Tibial nerve (tissue), 4 donors: ENCODE measurements at places on chromosomes 4 and X.
A peak's percentile ranks its signal among the peaks of the same experiment; 100 is the strongest.

- peak overlapping the region; percentile 15 for H3K4me3 ChIP-seq
- H3K4me1 ChIP-seq, result peaks cover 97% of the 10 kb centered on the region
- no peak for DNase-seq
- no peaks in the 10 kb centered on the region for H3K27me3 ChIP-seq
- peaks cover 3% of the 10 kb centered on the region for H3K36me3 ChIP-seq
Observed at GRCh38 chr4:2798399-2799223, 5.7 kb downstream of the SH3BP2 start.

- H3K27ac ChIP-seq, result no peak overlapping the region
- no peaks in the 10 kb centered on the region for H3K27me3 ChIP-seq
- no peaks in the 10 kb centered on the region for H3K36me3 ChIP-seq
- DNase-seq, result no peak
- H3K4me1 ChIP-seq, result peaks cover 16% of the 10 kb centered on the region
- H3K4me3 ChIP-seq, result no peak overlapping the region
Observed at GRCh38 chr4:38151873-38152272, 191.7 kb downstream of the PTTG2 start.

DNA sequence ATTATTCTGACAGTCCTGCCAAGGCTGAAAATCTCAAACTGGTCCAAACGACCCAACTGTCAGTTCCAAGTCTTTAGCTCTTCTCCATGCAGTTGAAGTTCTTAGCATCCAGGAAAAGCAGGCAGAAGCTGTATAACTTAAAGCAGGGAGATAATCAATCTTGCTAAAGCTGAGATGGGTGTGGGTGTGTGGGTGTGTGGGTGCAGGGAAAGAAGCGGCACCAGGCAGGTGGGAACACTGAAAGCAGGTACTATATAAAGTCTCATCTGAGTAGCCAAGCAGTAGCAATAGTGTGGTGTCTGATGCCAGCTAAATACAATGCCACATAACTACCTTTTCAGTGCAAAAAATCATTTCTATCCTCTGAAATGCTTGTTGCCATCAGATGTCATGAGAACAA, 69.7 kb upstream of the EGFL6 start:
- no peak overlapping the region for H3K27ac ChIP-seq
- no peaks in the 10 kb centered on the region for H3K4me1 ChIP-seq
- H3K4me3 ChIP-seq, result no peak overlapping the region
- no peaks in the 10 kb centered on the region for H3K36me3 ChIP-seq
- DNase-seq, result no peak
- peaks cover 4% of the 10 kb centered on the region for H3K27me3 ChIP-seq

GRCh38 chr4:119025916-119026661, 109.5 kb upstream of the MYOZ2 start:
- peak overlapping the region; percentile 20 for H3K4me3 ChIP-seq
- H3K4me1 ChIP-seq, result no peaks in the 10 kb centered on the region
- H3K27me3 ChIP-seq, result no peaks in the 10 kb centered on the region
- H3K27ac ChIP-seq, result peak overlapping the region; percentile 88
- DNase-seq, result no peak

DNA sequence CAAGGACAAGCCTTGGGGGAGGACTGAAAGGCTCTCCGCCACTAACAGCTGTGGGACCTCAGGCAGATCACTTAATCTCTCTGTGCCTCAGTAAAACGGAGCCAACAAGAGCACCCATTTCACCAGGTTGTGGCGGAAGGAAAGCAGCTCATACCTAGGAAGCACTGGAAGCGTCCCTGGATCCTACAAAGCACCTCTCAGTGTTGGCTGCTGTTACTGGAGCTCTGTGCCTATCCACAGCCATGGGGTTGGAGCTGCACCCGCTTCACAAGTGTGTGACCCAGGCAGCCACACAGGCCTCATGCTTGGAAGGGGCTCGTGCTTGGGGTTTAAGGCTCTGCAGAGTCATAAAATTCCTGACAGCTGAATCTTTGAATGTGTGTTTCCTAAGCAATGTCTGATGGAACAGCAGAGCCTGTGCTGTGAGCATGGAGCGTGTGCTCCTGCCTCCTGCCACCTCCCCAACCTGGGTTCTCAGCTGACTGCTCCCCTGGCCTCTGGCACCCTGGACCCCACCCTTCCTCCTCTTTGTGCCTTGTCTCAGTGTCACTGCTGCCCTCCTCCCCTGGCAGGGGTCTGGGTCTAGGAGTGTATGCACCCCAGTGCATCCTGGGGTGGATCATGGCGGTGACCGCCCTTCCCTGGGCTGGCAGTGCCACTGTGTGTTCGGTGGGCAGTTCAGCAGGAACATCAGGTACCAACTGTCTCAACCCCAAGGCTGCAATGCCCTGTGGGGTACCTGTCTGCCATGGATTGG, 14.4 kb upstream of the MAN2B2 start:
- H3K36me3 ChIP-seq, result no peaks in the 10 kb centered on the region
- H3K27me3 ChIP-seq, result peaks cover 93% of the 10 kb centered on the region
- DNase-seq, result no peak
- no peak overlapping the region for H3K4me3 ChIP-seq

- H3K36me3 ChIP-seq, result no peaks in the 10 kb centered on the region
- H3K4me3 ChIP-seq, result no peak overlapping the region
- H3K27me3 ChIP-seq, result no peaks in the 10 kb centered on the region
Observed at GRCh38 chr4:137090951-137091350, 441.3 kb downstream of the PCDH18 start.

DNA sequence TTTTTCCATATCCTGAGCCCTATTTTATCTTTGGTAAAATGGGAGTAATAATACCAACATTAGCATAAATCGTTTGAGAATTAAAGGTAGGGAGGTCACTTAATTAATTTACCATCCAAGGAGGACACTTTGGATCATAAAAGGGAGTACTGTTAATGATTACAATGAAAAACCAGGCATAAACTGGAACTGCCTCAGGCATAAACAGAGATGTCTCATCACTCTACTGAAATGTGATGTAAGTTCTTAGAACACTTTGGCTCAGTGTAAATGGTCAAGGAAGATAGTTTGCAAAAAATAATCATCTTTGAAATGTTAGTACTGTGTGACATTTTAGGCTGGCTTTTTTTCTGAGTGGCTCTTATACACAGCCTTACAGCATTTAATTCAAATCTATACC, 268.7 kb downstream of the SLC39A8 start:
- H3K4me3 ChIP-seq, result no peak overlapping the region
- H3K27ac ChIP-seq, result no peak overlapping the region
- no peak for DNase-seq
- no peaks in the 10 kb centered on the region for H3K4me1 ChIP-seq
- no peaks in the 10 kb centered on the region for H3K36me3 ChIP-seq

- no peak overlapping the region for H3K27ac ChIP-seq
- H3K36me3 ChIP-seq, result no peaks in the 10 kb centered on the region
- H3K27me3 ChIP-seq, result no peaks in the 10 kb centered on the region
- no peak overlapping the region for H3K4me3 ChIP-seq
- no peaks in the 10 kb centered on the region for H3K4me1 ChIP-seq
Observed at GRCh38 chr4:86919561-86920223, 15.1 kb upstream of the AFF1 start.

GRCh38 chrX:54194982-54195588, 12.0 kb upstream of the FAM120C start:
- no peaks in the 10 kb centered on the region for H3K4me1 ChIP-seq
- DNase-seq, result no peak
- H3K36me3 ChIP-seq, result no peaks in the 10 kb centered on the region
- H3K4me3 ChIP-seq, result no peak overlapping the region

GRCh38 chrX:130186651-130187050, 14.9 kb downstream of the RAB33A start:
- H3K27me3 ChIP-seq, result peaks cover 7% of the 10 kb centered on the region
- no peak overlapping the region for H3K27ac ChIP-seq
- no peak overlapping the region for H3K4me3 ChIP-seq
- no peaks in the 10 kb centered on the region for H3K4me1 ChIP-seq
- DNase-seq, result no peak
- H3K36me3 ChIP-seq, result no peaks in the 10 kb centered on the region

- DNase-seq, result no peak
- H3K36me3 ChIP-seq, result no peaks in the 10 kb centered on the region
- no peak overlapping the region for H3K27ac ChIP-seq
- no peak overlapping the region for H3K4me3 ChIP-seq
Observed at GRCh38 chrX:11257711-11258110, 35.5 kb upstream of the AMELX start.
